Hematopoietic multipotent progenitor cell treated with erythropoietin and hydrocortisone succinate and interleukin-3 and kit ligand, for 17 days (in vitro differentiated cells): ENCODE measurements at places on chromosomes 13 and 19.

DNA sequence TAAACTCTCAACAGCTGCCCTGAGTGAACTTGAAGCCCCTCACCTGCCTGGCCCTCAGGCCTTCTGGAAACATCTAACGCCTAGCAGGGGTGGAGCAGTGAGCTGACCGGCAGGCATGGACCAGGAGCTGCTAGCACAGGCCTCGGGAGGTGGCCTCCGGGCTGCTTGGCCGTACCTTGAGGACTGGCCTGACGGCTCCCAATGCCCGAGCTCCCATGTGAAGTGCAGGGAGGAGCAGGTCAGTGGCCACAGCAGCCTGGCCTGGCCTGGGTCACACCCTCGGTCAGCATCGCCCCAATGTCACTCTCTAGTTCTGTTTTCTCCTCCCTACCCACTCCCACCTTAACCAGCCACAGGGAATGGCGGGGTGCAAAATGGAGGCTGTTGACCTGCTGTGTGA is 19.0 kb downstream of the TSHZ3 start:
- DNase-seq = no peak

GRCh38 chr19:54268936-54269335 is 11.9 kb upstream of the LILRB5 start:
- DNase-seq = no peak

- peak; percentile 94 for DNase-seq
Measured at GRCh38 chr19:39411832-39412099, 703 bp upstream of the PLEKHG2 start.

- DNase-seq = no peak
Measured at GRCh38 chr19:50708179-50708879, 11.3 kb downstream of the SHANK1 start.

GRCh38 chr13:25329706-25330105 is 28.3 kb downstream of the NUP58 start:
- DNase-seq = no peak

- no peak for DNase-seq
Measured at GRCh38 chr13:110293649-110294048, 13.3 kb downstream of the COL4A1 start.

GRCh38 chr13:46662690-46663089 is 109.7 kb downstream of the LRCH1 start:
- no peak for DNase-seq

DNA sequence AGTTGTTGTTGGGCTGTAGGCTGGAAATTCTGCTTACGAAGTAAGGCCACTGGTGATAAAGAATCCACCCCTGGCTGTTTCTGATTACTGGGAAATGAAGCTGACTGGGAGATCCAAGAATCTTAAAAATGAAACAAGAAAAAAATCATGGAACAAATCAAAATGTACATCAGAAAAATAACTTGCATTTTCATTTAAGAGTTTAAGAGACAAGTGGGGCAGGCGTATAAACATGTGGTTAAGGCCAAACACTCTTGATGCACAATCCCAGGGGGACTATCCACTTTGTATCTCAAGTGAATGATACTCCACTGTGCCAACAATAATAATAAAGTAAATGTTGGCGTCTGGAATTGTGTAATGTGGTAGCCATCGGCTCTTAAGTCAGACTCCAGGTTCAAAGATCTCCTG is 24.6 kb downstream of the ZMYM5 start:
- DNase-seq = no peak

DNA sequence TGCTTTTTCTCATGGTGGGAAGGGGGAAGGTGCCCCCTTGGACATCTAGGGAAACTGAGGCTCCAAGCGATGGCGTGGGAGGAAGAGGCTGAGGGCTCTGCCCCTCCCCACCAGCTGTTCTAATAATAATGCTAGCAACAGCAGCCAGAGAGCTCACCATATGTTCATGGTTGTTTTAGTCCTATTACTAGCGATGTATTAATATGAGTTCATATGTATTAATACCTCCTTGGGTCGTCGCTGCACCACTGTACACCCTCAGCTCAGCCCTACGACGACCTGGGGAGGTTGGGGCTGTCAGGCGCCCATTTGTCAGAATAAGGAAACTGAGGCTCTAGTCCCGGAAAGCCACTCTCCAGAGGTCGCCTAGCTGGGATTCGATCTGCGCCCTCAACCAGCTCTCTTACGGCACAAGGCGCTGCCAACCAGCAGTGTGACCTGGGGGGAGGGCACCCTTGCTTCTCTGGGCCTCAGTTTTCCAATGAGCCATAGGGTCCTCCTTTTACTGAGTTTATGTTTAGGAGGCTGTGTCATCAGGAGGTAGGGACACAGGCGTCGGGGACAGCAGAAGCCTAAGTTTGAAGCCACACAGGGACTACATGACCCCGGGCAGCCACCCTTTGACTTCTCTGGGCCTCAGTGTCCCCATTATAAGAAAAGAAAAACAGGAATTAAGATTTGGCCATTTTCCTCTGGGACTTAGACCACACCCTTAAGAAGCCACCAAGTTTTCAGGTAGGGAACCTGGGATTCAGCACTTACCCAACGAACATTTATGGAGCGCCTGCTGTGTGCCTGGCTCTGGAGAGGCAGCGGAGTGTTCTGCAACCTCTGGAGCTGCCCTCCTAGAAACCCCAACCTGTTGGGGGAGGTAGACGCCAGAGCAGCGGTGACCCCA is 664 bp downstream of the MAST3 start:
- DNase-seq = no peak

DNA sequence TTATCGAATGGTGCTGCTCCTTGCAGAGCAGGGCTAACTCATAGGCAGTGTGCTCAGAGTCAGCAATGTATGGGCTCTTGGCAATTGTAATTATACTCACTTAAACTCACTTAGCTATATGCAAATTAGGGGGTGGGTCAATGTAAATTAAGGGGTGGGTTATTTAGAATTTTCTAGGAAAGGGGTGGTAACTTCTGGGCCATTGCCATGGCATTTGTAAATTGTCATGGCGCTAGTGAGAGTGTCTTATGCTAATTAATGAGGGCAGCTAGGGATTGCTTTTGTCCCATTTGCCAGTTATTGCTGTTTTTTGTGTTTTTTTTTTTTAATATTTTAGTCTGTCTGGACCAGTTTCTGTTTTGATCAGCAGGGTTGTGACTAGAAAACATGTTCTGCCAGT is 68.4 kb downstream of the DIAPH3 start:
- DNase-seq = no peak

DNA sequence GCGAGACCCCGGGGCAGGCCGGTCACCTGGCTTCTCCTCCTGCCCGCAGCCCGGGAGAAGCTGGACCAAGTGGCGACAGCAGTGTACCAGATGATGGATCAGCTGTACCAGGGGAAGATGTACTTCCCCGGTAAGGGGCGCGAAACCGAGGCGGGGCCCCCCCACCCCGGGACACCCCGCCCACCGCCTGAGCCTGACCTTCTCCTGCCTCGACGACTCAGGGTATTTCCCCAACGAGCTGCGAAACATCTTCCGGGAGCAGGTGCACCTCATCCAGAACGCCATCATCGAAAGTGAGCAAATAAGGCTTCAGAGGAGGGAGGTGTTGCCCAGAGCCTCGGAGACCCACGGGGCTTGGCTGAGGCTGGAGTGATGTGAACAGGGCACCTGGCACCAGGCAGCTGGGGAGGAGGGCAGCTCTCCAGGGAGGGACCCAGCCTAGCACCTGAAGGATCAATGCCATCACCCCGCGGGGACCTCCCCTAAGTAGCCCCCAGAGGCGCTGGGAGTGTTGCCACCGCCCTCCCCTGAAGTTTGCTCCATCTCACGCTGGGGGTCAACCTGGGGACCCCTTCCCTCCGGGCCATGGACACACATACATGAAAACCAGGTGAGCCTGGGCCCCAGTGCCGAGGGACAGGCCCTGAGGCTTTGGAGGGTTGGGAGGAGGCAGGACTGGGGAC is 629 bp downstream of the IZUMO4 start:
- no peak for DNase-seq

DNA sequence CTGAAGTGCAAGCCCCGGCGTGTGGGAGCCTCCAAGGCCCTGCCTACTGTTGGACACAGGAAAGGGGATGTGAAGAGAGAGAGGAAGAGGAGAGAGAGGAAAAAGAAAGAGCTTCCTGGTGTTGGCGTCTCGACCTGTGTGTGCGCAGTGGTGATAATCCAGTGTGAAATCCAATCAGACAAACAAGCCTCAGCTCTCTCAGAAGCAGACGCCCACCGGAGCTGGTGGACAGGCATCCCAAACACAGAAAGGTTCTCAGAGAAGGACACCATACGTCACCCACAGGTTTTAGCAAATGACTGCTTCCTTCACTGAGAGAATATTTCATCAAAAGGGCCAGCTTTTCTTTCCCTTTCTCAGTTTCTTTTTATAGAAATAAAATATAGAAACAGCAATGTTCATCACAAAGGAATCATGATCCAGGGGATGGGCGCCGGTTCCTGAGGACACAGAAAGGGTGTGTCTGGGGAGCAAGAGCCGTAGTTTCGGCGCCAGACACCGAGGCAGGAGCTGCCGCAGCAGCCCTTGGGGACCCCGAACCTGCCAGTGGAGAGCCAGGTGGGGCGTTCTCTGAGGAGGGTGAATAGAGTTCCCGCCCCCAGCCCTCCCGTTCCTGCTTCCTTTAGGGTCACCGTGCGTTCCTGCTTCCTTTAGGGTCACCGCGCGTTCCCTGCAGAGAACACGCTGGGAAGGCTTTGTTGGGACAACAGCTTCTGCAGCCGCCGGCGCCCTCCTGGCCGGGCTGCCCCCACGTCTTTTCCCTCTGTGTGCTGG is 145.8 kb upstream of the SOX1 start:
- no peak for DNase-seq

- DNase-seq = no peak
Measured at GRCh38 chr13:29954082-29955028, 103.9 kb upstream of the UBL3 start.

DNA sequence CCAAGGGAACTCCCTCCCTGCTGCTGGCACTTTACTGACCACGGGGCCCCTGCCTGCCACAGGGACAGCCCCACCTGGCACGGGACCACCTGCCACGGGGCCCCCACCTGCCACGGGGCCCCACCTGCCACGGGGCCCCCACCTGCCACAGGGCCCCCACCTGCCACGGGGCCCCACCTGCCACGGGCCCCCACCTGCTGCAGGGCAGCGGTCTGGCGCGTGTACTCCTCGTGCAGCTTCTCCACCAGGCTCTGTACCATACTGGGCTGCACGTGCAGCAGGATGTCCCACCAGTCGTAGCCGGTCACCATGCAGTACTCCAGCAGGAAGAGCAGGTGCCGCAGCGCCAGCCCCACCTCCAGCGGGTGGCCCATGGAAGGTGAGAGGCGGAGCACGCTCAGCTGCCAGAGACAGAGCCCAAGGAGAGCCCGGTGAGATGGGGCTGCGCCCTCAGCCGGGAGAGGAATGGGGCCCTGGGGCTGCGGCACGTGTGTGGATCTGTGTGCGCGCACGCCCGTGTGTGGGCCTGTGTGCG is 16.1 kb downstream of the MED16 start:
- no peak for DNase-seq

DNA sequence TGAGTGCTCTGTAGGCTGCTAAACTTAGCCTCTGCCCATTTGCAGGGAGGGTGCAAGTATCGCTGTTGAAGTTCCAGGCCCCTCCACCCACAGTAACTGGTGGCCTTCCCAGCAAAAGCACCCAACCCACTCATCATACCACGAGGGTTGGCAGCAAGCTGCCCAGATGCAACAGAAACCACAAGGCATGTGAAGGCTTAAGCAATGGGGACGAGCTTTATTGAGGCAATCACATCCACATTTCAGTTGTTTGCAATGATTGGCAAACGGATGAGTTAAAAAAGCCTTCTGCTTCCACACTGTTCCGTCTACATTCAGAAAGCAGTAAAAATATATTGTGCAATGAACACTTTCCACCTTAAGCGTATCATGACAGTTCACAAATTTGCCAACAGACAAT is 10.3 kb downstream of the GJB6 start:
- no peak for DNase-seq

DNA sequence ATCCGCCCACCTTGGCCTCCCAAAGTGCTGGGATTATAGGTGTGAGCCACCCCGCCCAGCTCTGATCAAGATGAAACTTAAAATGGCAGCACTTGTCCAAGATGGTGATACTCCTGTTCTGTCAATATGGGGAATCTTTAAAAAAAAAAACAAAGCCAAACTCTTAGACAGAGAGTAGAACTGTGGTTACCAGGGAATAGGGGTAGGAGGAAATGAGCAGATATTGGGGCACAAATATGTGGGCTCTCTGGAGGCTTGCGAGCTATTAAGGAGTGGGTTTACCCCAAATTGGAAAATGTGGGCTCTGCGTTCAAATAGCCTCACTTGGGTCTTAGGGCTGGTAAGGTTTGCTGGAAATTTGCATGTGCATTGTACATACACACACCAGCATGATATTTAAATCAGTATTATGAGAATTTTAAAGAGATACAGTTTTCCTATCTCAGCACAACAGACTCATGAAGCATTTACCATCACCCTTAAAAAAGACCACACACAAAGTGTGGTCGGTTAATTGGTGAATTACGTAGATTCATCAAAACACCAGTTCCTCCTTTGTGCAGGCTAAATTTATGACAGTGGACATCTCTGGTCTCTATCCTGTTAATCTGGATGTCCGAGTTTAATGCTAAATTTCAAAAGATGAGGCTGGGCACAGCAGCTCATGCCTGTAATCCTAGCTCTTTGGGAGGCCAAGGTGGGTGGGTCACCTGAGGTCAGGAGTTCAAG is 11.3 kb downstream of the CD70 start:
- DNase-seq = no peak

GRCh38 chr19:30004403-30004802 is 62.4 kb downstream of the URI1 start:
- DNase-seq = no peak

DNA sequence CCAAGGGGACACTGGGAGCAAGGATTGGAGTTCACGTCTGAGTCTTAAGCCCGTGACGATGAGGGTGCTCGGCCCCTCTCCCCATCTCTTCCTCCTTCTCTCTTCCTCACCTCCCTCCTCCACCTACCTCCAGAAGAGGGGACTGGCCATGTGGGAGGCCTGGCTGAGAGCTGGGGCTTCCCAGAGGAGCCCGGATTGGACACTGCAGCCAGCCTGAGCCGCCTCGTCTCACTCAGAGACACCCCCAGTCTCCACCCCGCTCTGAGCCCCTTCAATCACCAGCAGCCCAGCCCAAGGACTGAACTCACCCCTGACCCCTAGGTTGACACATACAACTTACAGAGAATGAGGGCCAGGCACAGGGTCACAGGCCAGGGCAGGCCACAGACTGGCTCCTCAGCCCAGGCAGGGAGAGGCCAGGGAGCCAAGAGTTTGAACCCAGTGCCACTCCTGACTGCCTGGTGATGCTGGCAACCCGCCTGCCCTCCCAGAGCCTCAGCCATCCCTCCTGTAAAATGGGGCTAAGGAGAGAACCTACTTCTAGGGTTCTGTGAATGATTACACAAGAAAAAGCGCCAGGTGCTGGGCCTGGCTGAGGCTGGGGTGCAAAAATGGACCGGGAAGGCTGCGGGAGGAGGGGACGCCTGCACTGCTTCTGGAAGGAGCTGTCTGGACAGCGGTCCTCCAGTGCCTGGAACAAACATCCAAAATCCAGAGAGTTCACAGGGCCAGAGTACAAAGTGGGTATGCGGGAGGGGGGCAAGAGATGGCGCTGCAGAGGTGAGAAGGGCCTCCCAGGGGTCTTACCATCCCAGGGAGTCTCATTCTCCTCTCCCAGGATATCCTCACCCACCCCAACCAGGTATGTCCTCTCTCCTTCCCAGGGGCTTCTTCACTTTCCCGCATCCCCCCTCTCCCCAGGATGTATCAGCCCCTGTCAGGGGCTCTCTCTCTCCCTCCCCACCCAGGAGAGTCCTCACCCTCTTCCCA is 1.1 kb downstream of the CD79A start:
- no peak for DNase-seq

- DNase-seq = no peak
Measured at GRCh38 chr13:52749419-52749818, 9.8 kb upstream of the CNMD start.

GRCh38 chr13:83880275-83881139 is 1.8 kb downstream of the SLITRK1 start:
- no peak for DNase-seq
